ENCODE measurements at places on chromosomes 2 and 18.

GRCh38 chr2:23588508-23589201 is 203.7 kb downstream of the KLHL29 start:
- no peak for DNase-seq

DNA sequence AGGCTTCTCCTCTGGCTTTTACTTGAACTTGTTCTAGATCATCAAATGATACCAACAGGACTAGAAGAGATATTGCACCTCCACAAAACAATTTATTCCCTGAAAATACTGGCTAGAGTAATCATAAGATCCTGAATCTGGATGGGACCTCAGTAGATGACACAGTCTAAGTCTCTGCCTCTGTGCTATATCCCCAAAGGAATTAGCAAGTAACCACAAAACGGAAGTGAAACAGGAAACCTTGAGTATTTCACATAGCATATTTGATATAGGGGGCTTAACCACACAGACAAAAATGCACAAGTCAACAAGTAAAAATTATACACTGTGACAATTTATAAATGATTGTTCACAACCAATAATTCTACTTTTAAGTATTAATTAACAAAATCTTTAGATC is 456.9 kb upstream of the TNP1 start:
- DNase-seq, result no peak

DNA sequence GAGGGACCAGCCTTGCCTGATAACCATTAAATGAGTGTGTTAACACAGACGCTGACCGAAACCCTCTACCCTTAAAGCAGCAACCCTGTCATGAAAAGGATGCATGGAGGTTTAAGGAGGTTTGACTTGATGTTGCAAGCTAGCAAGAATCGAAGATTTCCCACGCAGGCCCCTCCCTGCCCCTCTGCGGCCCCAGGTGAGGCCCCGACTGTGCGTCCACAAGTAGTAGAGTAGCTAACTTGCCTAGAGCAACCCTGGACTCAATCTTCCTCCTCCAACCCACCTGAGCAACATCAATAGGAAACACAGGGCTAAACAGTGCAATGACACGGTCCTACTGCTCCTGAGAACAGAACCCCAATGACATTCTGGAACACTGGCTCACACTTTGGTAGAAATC is 150.1 kb downstream of the COL4A4 start:
- no peak for DNase-seq

GRCh38 chr2:160379399-160379798 is 114.2 kb downstream of the RBMS1 start:
- no peak for DNase-seq

GRCh38 chr2:14773696-14774095 is 141.2 kb downstream of the LRATD1 start:
- DNase-seq, result no peak

GRCh38 chr18:37222354-37222998 is 343.1 kb downstream of the CELF4 start:
- no peak for DNase-seq

DNA sequence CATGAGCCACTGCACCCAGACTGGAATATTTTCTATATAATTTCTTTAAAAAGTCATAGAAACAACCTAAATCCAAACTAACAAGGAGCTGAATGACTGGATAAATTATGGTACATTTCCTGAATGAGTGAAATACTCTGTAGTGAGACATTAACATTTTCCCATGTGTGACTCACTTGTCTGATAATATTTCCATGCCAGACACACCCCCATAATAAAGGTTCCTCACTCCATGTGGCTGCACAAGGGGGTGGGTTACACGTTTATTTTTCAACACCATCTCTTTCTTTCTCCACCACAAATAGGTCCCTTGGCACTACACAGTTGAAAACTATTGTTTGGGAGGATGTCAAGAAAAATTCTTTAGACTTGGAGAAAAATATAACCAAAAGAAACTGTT is 266.3 kb upstream of the LYPD1 start:
- DNase-seq, result no peak

GRCh38 chr2:120914839-120915521 is 179.3 kb downstream of the GLI2 start:
- peak; percentile 91 for DNase-seq

DNA sequence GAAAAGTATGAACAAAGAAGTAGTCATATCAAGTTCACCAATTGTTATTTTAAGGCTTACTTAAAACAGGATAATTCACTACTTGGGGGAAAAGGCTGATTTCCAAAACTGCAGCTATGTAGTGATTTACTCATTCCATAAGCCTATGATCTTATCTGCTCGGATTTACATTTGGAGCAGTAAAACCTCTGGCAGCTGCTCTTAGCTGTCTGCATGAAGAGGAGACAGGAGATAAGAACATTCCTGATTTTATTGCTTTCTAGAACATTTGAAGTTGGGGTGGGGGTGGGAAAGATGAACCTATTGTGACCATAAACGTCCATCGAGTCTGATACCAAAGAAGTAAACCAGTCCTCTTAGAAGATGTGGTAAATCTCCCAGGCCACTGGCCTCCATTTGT is 120.9 kb downstream of the MMADHC start:
- no peak for DNase-seq

- DNase-seq, result no peak
These were observed 256.4 kb upstream of the FBXO11 start for GRCh38 chr2:48162742-48163141.

GRCh38 chr2:236107942-236108625 is 60.1 kb downstream of the GBX2 start:
- DNase-seq, result no peak

- DNase-seq, result no peak
These were observed 85.4 kb downstream of the DLGAP1 start for GRCh38 chr18:4369705-4370104.

DNA sequence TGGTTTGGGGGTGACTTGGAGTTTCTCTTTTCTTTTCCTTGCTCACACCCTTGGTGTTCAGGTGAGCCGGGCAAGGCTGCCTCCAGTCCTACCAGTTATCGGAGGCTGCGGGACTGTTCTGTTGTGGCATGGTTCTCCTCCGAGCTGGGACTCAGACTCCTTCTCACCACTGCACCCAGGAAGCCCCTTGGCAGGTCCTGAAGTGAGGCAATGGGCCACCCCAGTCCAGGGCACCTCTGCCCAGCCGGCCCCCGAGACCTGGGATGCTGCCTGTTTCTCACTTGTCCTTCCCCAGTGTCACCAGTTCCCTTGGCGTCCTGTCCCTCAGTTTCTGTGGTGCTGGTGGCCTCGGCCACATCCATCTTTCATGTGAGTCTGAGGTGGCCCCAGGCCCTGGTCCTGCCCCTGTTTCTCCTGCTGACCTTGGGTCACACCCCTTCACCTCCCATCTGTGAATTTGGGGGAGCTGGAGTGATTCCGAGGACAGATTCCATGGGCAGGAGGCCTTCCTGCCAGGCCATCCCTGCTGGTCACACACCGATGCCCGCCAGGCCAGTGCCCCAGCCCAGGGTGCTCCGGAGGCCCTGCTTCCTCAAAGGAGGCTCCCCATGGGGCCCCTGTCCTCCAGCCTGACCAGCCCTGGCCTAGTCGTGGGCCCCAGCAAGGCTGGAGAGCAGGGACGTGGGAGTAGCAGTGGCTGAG is 6.6 kb upstream of the KLHL30 start:
- no peak for DNase-seq

DNA sequence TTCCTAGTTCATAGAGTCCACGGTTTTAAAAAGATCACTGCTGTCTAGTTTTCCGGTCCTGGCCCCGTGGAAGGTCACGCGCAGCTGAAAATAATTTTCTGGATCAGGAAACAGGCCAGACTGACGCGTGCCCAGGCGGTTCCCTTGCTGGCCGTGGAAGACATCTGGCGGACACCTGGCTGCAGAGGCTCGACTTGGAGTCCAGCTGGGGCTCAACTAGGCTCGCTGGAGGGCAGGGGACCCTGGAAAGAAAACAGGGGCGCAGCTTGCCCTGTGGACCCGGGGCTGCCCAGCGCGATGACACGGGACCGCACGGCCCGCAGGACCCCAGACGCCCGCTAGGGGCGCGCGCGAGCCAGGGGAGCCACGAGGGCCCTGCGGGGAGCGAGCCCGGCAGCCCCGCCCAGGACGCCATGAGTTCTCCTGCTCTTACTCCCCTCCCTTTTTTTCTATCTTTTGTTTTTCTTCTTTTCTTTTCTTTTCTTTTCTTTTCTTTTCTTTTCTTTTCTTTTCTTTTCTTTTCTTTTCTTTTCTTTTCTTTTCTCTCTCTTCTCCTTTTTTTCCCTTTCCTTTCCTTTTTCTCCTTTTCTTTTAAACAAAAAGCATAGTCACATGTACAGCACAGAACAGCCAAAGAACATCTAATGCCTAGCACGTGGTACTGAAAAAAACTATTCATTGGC is 43.2 kb upstream of the UBE2F start:
- peak; percentile 83 for DNase-seq

DNA sequence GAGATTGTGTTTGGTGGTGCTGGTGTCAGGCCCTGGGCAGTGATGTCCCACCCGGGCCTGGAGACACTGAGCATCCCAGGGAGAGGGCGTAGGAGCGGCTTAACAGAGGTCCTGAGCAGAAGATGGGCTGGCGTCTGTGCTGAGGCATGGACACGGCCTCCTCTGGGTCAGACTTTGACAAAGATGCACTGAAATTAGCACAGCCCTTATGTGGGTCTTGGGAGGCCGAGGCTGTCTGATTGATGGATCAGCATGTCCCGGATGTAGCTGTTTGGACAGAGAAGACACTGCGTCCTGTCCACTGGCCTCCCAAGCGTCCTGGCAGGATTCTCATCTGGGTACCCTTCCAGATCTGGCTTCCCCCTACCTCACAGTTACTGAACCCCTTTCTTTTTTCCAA is 159.4 kb downstream of the ANKRD30B start:
- DNase-seq, result peak; percentile 45

- DNase-seq, result no peak
These were observed 1629.7 kb upstream of the TMEFF2 start for GRCh38 chr2:193824474-193824873.

DNA sequence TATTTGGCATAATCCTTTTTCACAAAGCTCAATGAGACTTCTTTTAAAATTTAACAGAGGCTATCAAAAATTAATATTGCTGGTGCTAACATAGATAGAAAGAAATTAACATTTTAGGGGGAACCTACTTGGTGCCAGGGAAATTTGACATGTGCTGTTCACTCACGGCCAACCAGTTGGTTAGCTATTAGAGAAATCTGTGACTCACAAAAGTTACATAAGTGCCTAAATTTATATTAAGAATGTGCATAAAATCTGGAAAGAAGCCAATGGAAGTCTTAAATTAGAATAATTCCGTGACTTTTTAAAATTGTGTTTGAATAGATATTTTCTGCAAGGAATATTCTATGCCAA is 184.3 kb upstream of the MAP2 start:
- no peak for DNase-seq

GRCh38 chr2:30373881-30374302 is 73.2 kb upstream of the LCLAT1 start:
- DNase-seq, result no peak

- no peak for DNase-seq
These were observed 258.0 kb upstream of the ZSWIM2 start for GRCh38 chr2:187107001-187107400.

DNA sequence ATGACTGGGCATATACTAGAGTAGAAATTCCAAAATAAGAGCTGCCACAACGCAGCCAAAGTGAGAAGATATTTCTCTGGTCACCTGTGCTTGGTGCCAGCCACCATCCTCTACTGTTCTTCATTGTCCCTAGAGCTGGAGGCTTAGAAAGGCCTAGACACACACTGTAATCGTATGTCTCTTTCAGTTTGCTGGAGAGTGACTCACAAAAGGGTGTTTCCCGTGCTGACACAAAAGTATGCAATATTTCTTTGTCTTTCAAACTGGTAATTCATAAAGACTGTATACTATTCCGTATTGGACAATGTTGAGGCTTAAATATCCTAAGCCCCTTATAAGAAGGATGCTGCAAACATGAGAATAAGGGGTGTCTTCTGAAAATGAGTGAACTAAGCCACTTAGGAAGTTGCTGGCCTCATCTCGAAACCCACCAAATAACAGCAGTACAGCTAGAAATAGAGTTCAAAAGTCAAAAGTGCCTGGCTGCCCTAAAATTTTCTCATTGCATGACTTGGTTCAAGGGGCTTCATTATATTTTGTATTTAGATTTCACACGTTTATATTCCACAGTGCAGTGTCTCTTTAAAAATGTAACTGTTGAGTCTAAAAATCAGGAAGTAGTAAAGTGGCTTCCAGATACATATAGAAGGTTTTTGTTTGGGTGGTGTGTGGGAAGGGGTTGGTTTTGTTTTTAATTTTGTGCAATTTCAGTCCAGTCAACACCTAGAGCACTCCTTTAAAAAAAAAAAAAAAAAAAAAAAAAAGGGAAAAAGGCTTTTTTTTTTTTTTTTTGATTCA is 601.1 kb downstream of the ARHGAP15 start:
- no peak for DNase-seq

GRCh38 chr2:24382363-24383073 is 22.2 kb upstream of the ITSN2 start:
- no peak for DNase-seq

GRCh38 chr18:37222999-37223378 is 342.6 kb downstream of the CELF4 start:
- DNase-seq, result no peak

- no peak for DNase-seq
These were observed 228.5 kb downstream of the ALPK2 start for GRCh38 chr18:58400331-58400870.

- no peak for DNase-seq
These were observed 170.1 kb downstream of the ASB1 start for GRCh38 chr2:238596571-238597551.

GRCh38 chr2:174846218-174846617 is 81.9 kb upstream of the CHRNA1 start:
- DNase-seq, result no peak

GRCh38 chr18:46485675-46486194 is 171.3 kb downstream of the LOXHD1 start:
- DNase-seq, result no peak

- no peak for DNase-seq
These were observed 51.4 kb upstream of the ACYP2 start for GRCh38 chr2:54063967-54064535.

GRCh38 chr2:41710944-41711343 is 336.9 kb upstream of the PKDCC start:
- no peak for DNase-seq

- DNase-seq, result no peak
These were observed 35.8 kb upstream of the ZNF804A start for GRCh38 chr2:184562532-184562931.

DNA sequence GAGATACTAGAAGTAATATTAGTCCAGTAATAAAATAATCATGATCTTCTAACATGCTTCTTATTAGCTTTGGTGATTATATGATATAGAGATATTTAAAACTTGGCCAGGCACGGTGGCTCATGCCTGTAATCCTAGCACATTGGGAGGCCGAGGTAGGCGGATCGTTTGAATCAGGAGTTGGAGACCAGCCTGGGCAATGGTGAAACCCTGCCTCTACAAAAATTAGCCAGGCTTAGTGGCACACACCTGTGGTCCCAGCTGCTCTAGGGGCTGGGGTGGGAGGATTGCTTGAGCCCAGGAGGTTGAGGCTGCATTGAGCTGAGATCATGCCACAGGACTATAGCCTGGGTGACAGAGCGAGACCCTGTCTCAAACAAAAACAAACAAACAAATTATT is 87.0 kb downstream of the WDR7 start:
- no peak for DNase-seq

GRCh38 chr2:10166676-10167292 is 44.2 kb downstream of the RRM2 start:
- DNase-seq, result no peak

Data from coronary artery (tissue), 2 donors.